ENCODE measurements at places on chromosomes 7 and 10. TPM values are rescaled to one million over a fixed set of nuclear protein-coding genes. Genes with fewer than 3 reads are reported as not detected.

The CD36 gene
- 31.3 TPM for total RNA-seq

The AGR3 gene
- total RNA-seq, result not detected

The FGFBP3 gene
- total RNA-seq, result 1.4 TPM

- DNase-seq, result no peak
These were observed 6.9 kb downstream of the COX19 start for GRCh38 chr7:968205-969105.

DNA sequence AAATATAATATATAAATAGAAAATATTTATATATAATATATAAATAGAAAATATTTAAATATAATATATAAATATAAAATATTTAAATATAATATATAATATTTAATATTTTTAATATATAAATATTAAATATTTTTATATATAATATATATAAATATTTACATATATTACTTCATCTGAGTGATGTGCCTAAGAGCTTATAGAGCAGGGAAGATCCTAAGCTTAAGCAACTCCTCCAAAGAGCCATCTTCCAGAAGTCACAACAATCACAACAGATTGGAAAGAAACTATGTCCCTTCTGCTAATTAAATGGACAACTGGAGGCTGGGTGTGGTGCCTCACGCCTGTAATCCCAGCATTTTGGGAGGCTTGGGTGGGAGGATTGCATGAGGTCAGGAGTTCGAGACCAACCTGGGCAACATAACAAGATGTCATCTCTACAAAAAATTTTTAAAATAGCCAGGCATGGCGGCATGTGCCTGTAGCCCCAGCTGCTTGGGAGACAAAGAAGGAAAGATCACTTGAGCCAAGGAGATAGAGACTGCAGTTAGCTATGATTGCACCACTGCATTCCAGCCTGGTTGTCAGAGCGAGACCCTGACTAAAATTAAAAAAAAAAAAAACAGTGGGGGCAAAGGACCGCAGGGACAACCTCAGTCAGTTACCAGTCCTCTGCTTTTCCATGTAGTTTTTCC lies 198.7 kb downstream of the SKIDA1 start:
- DNase-seq, result no peak

DNA sequence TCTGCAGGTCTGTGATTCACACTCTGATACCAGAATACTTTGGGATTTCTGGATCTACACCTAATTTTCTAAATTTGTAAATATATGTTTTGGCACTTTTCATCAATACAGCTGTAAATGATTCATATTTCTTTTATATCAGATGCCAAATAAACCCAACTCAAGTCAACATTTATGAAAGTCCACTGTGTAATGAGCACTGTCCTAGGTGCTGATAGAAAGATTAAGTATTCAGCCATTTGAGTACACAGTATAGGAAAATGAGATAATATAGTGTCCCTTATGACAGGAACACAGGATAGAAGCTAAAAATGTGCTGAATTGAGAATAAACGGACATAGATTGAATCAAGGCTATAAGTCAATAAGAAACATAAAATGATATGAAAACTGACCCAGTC lies 6.4 kb downstream of the ANXA7 start:
- no peak for DNase-seq

DNA sequence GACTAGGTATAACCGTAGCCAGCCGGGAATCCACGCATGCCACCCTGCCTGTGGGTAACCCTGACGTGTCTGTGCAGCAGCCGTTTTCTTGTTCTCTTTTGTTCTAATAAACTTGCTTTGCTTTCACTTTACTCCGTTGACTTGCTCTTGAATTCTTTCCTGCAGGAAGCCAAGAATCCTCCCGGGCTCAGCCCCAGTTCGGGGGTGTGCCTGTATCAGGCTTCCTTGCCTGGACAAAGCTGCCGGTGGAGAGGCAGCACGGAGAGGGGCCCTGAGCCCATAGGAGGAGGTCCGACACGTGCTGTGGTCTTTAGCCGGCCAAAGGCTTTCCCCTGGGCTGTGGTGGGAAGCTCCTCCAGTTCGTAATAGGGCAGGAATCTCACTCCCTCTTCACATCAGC lies 256.5 kb upstream of the PPP2R2D start:
- peak; percentile 69 for DNase-seq

DNA sequence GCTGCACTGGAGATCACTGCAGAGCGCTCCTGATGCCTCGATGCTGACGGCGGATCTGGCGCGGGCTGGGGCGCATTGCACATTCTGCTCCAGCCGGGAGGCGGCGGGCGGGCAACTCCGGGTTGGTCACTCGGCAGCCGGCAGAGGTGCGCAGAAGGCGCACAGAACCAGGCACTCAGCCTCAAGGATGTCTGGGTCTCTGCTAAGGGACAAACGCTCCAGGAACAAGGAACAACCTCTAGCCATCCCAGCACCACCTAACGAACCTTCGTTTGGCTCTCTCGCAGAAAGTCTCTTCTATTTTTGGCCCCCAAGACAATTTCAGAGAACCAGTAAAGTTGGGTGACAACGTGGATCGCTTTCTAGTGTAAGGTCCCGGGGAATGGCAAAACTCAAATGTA lies 254.6 kb downstream of the OTUD1 start:
- no peak for DNase-seq

DNA sequence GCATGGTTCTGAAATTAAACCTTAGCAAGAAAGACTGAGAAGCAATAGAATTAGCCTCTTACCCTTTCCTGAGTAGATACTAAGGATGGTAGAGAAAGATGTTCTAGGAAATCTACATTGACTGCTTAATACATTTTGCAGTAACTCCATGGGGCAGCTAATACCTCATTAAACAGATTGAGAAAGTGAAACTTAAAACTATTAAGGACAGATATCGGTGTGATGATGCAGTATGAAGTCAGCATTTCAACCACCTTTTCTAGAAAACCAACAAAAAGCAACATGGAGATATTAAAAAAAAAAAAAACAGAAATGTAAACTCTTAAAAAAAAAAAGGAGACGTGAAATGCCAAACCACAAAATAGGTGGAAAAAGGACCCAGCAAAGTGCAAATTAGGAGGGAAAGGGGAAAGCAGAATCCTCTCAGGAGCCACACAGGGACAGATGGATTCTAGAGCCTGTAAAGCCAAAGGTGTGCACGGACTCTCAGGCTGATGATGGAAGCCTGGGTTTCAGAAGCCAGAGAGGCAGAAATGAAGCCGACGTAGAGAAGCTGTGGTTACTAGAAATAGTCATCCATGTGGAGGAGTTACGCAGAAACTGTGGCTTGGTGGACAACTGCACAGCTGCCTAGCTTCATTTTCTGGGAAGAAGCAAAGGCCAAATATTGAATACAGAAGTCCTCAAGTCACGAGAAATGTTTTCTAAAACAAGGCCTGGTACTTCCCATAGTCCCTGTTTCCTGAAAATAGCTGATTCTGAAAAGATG lies 38.1 kb upstream of the GPR141 start:
- no peak for DNase-seq

GRCh38 chr10:35212856-35213255 lies 86.2 kb downstream of the CREM start:
- DNase-seq, result no peak

Data from lower leg skin (tissue), 4 donors.